ENCODE measurements at places on chromosomes 7 and 10.

DNA sequence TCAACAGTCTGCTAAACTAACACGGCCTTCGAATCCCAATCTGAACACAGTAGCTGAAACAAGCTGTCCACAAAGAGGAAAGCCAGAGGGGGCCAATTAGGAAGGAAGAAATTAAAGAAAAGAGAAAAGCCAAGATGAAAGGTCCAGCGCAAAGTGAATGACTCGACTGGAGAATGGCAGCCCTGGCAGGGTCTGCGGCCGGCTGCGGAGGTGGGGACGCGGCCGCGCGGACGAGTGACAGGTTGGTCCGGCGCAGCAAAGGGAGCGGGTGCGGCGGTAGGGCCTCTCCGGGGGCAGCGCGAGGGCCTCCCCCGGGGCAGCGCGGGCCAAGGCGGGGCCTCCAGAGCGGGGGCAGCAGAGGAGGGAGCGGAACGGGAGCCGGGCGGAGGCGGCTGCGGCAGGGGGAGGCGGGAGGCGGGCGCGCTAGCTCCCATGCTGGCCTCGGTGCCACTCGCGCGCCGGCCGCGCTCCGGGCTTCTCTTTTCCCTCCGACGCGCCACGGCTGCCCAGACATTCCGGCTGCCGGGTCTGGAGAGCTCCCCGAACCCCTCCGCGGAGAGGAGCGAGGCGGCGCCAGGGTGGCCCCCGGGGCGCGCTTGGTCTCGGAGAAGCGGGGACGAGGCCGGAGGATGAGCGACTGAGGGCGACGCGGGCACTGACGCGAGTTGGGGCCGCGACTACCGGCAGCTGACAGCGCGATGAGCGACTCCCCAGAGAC is at the start of gene VWC2:
Gene VWC2 (plus strand): TSS at position 421 of the 718 bp plus-strand sequence. CDS start 1,798 bp downstream, outside the sequence.
- DNase-seq, result no peak

DNA sequence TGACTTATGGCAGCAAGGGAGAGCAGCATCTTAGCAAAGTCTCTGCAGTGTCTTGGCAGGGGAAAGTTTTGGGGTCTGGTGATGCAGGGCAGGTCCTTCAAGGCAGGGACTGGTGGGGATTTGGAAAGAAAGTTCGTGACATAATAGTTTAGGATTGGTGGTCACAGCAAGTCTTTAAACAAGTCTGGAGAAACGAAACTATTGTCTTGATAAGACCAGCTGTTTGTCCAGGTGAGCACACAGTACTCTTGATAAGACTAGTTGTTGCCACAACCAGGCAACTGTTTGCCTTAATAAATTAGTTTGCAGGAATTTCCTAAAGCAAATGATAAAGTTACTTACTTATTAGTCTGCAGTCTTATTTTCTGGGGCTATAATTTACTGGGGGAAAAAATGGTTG is 136.1 kb downstream of the AKR1D1 start:
- no peak for DNase-seq

- DNase-seq, result no peak
These were observed 223.9 kb downstream of the C7orf25 start for GRCh38 chr7:42688056-42688371.

DNA sequence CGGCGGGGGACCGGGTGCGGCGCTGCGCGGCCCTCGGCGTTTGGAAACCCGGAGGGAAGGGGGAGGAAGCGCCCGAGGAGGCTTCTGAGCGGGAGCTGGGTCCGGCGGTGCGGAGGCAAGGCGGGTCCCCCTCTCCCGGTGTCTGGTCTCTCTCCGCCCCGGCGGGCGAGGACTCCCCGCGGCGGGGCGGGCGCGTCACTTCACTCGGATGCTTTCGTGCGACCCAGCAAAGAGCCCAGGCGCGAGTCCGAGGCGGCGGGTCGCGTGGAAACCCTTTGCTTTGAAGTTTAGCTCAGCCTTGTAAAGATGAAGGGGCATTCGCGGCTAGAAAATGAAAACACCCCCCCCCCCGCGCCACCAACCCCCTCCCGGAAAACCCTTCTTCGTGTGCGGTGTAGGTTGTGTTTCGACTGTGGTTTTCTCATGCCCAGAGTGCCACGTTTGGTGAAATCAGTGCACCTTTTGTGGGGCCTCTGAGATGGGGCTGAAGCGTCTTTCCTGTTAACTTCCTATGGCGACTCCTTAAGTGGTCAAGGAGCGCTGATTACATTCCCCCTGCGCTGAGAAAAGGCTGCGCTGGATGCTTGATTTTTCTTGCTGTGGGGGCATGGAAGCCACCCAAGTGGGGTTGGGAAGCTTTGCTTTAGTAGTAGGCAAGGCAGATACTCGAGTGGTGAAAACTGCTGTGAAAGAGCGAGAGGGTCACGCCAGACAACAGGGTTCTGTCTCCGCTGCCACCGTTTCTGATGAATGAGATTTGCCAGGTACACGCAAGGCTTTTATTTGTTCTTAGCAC is 876 bp downstream of the GNAI1 start:
- DNase-seq, result no peak

DNA sequence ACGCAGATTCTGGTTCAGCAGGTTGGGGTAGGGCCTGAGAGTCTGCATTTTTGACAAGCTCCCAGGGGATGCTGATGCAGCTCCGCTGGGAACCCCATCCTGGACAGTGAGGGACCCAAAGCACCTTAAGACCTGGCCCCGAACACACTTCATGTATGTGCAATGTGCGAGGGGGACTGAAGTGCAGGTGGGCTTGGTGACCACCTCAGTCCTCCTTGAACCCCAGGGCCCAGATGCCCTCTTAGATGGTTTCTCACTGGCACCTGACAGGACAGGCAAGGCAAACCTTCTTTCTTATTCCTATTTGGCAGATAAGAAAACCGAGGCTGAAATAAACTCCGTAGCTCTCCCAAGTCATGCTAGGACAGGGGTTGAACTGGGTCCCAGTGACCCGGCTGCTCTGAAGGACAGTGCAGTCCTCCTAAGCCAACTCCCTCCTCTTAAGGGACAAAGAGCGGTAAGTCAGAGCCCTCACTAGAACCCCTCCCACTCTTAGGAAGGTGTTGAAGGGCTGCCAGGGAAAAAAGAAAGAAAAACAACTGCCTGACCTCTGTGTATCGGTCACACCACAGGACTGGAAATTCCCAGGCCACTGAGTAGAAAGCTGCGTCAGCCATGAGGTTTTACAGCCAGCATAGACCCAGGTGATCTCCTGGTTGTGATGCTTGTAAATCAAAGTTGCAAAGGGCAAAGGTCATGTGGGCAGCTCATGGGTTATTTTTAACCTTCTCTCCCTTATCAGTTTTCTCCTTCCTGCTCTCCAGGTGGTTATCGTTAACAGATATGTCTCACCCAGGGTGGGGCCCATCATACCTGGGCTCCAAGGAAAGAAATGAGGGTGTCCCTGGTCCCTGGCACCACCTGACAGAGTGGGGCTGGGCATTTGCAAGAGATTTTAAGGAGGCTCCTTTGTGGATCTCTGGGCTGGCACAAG is 90.9 kb upstream of the SMNDC1 start:
- DNase-seq, result no peak

GRCh38 chr10:32050177-32050576 is 6.0 kb downstream of the KIF5B start:
- DNase-seq, result no peak

DNA sequence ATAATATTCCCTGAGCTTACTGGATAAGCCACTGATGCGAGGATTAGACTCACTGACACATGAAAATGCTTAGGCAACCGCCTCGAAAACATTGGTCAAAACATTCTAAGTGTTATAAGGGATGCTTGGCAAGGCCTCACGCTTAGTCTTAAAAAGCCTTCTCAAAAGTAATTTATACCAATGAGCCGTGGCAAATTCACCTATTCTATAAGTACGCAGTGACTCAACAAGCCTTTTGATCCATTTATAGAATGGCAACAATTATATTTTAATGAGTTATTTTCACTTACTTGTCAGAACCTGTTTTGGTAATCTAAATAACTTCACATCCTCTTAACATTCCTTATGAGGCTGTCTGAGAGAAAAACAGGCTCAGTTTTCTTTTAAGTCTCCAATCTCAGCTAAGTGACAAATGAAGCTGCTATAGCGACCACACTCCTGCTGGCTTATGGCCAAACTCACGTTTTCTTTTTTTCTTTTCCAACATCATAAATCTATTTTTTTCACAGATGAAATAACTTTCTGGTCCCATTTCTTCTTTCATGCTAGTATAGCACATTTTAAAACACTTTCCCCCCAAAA is 121.2 kb upstream of the AFAP1L2 start:
- DNase-seq, result no peak

DNA sequence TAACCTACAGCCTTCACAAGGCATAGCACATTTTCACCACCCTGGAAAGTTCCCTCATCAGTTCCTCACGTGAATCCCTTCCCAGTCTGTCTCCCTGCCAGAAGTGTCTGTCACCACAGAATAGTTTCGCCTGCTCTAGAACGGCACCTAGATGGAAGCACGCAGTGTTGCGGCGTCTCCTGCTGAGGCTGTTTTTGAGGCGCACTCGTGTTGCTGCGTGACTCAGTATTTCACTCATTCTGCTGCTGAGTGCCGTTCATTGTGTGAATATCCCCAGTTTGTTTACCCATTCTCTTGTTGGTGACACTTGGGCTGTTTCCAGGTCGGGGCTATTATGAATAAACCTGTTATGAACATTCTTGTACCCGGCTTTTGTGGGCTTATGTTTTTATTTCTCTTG is 12.8 kb downstream of the NOS3 start:
- no peak for DNase-seq

GRCh38 chr7:108430664-108431063 is 25.6 kb downstream of the NRCAM start:
- DNase-seq, result no peak

DNA sequence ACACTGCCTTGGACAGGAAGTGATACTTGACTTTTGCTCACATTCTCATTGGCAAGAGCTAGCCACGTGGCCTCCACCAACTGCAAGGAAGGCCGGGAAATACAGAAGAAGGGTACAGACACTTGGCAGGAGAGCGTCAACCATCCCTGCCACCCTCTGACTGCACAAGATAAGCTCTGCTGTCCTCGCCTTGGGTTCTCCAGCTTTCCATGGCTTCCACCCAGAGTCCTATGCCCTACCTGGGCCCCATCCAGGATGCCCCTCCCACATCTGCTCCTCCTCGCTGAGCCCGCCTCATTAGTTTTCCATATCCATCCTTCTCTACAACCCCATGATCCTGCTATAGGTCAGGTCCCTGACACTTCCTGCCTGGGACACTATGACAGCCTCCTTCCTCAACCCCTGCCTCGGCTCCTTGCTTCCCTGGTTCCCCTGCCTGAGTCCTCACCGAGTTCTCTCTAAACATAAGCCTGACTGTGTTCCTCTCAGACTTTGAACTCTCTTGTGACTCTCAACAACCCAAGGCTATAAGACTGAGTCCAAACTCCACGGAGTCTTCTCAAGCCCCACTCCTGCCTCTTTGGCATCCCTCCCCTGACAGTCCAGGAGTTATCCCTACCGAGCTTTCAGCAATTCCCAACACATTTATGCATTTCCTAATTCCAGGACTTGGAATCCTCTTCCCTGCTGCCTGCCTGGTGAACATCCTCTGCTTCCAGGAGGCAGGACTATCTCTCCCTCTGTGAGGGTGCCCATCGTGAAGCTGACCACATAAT is 23.2 kb upstream of the GDF10 start:
- DNase-seq, result no peak

DNA sequence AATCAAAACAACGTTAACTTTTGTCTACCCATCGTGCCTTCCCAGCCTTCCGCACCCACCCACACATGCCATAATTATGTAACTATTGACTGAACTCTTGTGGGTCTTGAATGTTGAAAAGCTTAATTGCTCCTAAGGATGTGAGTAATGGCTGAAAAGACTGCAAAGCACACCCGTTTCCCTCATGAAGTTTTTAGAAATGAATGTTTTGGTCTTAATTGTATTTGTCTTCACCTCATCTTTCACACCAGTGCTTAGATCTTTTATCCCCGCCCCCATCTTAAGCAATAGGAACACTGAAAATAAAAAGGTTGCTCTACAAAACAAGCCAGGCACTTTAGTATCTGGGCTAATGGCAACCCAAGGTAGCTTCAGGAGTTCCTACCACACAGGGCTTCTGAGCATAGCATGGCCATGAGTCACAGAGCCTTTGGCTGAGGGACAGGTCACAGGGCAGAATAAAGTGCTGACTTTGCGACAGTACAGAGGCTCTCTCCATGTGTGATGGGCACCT is 690.5 kb downstream of the PARD3 start:
- DNase-seq, result no peak

GRCh38 chr10:13335881-13336280 is 12.2 kb downstream of the SEPHS1 start:
- no peak for DNase-seq

DNA sequence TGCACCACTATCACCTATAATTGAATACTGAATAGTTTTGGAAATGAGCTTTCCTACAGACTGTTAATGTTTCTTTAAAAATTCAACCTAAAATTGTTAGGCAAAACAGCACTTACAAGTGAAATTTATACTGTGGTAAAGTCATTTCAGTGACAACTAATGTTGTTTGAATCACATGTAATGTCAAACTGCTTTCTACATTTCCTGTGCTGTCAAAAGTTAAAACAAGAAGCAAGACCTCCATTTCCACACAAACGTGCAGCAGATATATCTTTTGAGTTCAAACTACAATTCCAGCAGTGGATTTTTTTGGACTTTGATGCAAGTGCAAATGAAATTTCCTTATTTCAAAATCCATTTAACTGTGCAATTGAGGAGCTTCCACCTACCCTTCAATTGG is 199.8 kb downstream of the RNLS start:
- DNase-seq, result no peak

DNA sequence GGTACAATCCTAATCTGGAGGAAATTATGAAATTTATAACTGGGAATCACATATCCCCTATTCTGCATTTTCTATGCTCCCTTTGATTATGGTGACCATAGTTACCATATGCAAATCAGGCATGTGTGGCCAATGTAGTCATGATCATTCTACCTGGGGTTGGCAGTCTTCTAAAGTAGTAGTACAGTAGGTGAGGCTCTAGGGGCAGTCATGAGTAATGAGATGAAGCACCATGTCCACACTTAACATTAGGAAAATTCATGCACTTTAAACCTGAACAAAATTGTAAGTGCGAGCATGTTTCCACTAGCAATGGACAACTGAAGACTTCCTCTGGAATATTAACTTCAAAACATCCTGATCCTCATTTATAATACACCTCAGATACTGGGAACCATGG is 545.9 kb downstream of the SUGCT start:
- DNase-seq, result no peak

DNA sequence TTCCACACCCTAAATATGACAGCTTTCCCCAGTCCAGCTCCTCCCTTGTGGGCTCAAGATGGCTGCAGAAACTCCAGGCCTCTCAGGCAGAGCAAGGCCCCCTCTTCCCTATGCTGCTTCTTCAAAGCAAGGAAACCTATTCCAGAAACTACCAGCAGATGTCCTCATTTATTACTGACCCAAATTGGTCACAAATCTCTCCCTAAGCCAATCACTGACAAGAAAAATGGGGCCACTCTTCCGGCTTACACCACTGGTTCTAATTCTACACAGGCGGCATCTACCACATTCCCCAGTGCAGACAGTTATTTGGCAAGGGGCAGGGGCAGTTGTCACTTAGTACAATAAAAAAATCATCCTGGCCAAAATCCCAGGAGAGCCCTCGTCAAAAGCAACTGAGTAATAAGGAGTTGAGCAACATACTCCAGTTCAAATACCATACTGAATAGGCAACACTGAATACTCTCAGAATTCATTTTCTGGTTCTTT is 150.4 kb downstream of the SFMBT2 start:
- DNase-seq, result peak; percentile 55

Measured in GDM1 (cell line).